Mesenteric fat pad (tissue), 1 donor: ENCODE measurements at places on chromosomes 6 and 20. TPM values are rescaled to one million over a fixed set of nuclear protein-coding genes. Genes with fewer than 3 reads are reported as not detected.

DNA sequence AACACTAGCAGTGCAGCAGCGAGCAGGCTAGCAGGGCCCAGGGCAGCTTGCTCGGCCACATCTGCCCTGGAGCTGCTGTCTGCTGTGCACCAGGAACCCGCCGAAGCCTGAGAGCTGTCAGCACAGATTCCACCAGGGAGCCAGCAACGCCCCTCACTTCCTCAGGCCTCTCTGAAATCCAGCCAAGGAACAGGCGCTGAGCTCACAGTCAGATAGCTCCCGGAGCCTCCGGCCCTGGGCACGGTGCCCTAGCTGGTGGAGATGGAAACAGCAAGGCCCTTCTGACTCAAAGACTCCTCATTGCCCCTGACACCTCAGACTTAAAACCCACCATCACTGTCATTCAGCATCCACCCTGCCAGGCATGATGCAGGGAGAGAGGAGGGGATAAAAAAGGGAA, 839.4 kb downstream of the MAFB start:
- peak; percentile 92 for DNase-seq

GRCh38 chr6:101352316-101352715, 41.2 kb upstream of the GRIK2 start:
- DNase-seq, result no peak

Gene RIMS4
- total RNA-seq, result 0.29 TPM

DNA sequence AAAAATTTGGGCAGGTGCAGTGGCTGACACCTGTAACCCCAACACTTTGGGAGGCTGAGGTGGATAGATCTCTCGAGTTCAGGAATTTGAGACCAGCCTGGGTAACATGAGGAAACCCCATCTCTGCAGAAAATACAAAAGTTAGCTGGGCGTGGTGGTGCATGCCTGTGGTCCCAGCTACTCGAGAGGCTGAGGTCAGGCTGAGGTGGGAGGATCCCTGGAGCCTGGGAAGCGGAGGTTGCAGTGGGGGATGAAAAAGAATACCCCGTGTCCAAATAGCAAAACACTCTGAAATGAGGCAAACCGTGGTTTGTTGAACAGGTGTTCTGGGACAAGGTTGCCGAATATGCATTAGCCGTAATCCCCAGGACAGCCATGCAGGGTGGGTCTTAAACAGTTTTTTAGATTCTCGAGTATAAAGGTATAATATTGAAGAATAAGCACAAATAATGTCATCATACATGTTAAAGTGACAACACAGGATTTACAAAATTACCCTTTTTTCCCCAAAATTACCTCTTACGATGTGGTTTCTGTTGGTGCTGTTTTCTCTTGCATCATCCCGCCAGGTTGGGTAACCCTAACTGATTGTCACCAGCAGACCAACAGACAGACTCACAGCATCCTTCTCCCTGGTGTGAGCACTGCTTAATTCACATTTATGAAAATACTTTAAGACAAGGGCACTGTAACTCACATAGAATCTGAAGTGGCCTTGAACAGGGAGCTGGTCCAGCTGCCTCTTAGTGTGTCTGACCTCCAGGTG, 9.1 kb downstream of the DNAJC5 start:
- DNase-seq, result no peak
